Aorta (tissue), 5 donors: ENCODE measurements at places on chromosomes 1 and 21. TPM values are rescaled to one million over a fixed set of nuclear protein-coding genes. Genes with fewer than 3 reads are reported as not detected.

PCP4 gene
- not detected for total RNA-seq

RNF186 gene
- not detected for total RNA-seq

DNA sequence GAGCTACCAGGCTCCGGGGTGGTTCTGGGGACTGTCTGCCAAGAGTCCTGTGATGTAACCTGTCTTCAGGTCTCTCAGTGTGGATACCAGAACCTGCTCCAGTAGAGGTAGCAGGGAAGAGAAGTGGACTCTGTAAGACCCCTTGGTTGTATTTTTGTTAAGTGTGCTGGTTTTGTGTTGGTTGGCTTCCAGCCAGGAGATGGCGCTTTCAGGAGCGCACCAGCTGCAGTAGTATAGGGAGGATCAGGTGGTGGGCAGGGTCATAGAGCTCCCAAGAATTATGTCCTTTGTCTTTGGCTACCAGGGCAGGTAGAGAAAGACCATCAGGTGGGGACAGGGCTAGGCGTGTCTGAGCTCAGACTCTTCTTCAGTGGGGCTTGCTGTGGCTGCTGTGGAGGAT lies 1147.2 kb upstream of the ADGRL4 start:
- H3K27me3 ChIP-seq, result no peaks in the 10 kb centered on the region
- H3K27ac ChIP-seq, result no peak overlapping the region
- no peaks in the 10 kb centered on the region for H3K4me1 ChIP-seq
- H3K36me3 ChIP-seq, result no peaks in the 10 kb centered on the region
- H3K4me3 ChIP-seq, result no peak overlapping the region
- no peak for DNase-seq

GRCh38 chr1:167748906-167749305 lies 27.1 kb downstream of the MPZL1 start:
- no peak for DNase-seq
- H3K36me3 ChIP-seq, result no peaks in the 10 kb centered on the region
- H3K27me3 ChIP-seq, result no peaks in the 10 kb centered on the region
- peaks cover 5% of the 10 kb centered on the region for H3K4me1 ChIP-seq
- no peak overlapping the region for H3K4me3 ChIP-seq
